Right kidney (tissue), 9 donors: ENCODE measurements at places on chromosomes 2 and 18.
A peak's percentile ranks its signal among the peaks of the same experiment; 100 is the strongest.

DNA sequence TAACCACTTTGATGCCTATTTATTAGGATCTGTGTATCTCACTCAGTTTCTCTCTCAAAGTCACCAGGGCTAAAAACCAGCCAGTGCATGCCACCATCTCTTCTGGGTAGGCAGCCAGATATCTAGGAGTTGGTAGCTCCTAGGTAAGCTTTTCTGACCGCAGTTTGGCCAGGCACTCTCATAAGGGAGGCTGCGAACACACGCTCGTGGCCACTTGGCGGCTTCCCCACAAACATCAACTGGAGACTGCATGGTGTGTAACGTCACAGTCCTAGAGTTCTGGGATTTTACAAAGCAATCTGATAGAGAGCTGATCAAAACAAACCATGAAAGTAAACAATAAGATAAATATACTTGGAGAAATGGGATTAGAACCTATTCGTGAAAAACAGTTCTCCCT is 424.3 kb upstream of the ACVR2A start:
- no peak for DNase-seq

DNA sequence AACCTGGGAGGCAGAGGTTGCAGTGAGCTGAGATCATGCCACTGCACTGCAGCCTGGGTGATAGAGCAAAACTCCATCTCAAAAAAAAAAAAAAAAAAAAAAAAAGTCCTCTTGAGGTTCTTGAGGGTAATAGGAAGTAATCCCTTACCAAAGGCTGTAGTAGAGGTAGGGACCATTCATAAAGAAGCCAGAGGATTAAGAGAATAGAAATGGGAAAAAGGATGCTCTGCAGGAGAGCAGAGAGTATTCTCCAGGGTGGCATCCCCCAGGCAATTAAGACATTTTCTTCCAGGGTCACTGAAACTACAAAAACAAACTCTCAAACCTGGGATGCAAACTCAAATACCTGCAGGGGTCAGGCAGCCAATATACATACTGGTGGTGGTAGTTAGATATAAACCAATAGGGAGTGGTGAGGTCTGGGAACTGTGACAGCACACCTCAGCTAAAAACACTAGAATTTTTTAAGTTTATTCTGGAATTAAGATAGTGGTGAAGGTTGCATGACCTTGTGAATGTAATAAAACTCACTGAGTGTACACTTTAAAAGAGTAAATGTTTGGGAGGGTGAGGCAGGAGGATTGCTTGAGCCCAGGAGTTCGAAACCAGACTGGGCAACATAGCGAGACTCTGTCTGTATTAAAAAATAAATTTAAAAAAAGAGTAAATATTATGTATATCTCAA is 24.7 kb downstream of the RAPH1 start:
- no peak for DNase-seq

- DNase-seq = peak; percentile 2
These were observed 472.6 kb upstream of the NETO1 start for GRCh38 chr18:73340135-73340977.

- DNase-seq = no peak
These were observed 98.3 kb downstream of the MAPRE2 start for GRCh38 chr18:35139517-35139916.

DNA sequence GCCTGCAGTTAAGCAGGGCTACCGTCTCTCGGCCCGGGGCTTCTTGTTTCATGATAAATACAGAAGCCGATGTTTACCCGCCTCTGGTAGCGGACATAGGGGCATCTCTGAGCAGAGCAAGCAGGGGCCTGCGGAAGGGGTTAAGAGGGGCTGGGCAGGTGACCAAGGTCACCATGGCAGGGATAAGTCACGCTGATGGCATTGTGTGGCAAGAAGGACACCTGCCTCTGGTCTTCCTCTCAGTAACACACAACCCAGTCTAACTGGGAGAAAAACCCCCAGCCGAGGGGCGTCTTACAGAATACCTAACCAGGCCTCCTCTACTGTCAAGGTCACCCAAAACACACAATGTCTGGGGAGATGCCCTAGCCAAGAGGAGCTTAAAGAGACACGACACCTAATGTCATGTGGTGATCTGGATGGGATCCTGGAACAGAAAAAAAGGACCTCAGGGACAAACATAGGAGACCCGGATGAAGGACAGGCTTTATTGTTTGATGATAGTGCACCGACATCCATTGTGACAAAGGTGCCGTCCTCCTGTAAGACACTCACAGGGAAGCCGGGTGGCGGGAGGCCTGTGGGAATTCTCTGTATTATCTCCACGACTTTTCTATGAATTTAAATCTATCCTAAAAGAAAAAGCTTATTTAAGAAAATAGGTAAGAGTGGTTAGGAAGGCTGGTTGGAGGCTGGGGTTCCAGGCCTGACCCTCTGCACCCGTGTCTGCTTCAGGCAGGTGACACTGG is 24.8 kb downstream of the SH3BP4 start:
- DNase-seq = no peak

DNA sequence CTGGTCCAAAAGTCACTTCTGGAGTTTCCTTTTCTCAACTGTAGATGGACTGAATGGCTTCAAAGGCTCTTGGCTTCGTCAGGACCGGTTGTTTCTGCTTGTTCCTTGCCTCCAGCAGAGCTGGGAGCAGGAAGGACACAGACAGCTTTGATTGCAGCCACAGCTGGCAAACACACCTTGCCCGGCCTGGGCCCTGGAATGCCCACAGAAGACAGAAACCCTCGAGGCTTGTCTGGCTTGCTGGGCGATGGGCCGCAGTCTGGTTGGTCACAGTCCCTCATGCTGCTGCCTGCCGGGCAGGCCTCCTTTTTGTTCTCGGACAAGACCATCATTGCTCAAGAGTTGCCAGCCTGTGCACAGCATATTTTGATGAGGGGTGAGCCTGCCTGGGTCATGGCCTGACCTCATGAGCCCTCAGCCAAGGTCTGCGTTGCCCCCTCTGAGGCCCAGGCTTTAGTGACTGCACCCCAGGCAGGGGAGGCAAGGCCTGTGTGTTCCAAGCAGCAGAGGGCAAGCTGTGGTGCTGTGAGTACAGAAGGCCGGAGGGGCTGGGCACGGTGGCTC is 37.8 kb downstream of the ATP6V1C2 start:
- no peak for DNase-seq

- DNase-seq = peak; percentile 59
These were observed 1.7 kb downstream of the LYPD1 start for GRCh38 chr2:132668189-132668823.

GRCh38 chr18:75129717-75130477 is 79.0 kb downstream of the PTGR3 start:
- no peak for DNase-seq

GRCh38 chr2:118372886-118373830 is 284.9 kb downstream of the INSIG2 start:
- DNase-seq = no peak

GRCh38 chr2:207166349-207167098 is 776 bp upstream of the KLF7 start:
- peak; percentile 95 for DNase-seq

DNA sequence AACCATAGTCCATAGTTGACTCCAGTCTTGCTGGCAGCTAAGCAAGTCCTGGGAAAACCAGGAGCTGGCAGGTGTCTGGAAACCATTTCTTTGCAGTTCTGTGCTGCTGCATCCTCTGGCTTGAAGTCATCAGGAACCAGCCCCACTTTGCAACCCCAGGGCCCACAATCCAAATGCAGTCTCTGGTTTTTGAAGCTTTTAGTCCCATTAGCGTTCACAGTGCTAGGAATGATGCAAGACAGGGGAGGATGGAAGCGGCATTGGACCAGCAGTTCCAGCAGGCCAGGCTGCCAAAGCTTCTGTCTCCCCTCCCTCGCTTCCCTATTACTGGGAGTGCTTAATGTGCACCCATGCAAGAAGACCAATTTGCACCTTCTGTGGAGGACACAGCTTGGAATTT is 106.4 kb downstream of the ZBTB7C start:
- DNase-seq = no peak

DNA sequence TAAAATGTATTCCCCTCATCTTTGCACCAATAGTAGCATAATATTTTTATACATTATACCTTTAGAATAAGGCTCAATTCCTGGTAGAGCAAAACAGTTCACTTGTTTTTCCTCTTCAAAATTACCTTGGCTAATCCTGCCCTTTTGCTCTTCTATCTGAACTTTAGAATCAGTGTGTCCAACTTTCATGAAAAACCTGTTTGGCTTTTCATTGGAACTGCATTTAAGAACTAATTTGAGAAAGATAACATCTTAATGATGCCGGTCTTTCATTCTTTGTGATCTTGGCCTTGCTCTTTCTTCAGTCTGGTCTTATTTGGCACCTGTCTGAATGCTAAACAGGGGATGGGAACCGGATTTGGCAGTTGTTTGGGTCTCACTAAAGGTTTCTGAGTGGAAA is 112.9 kb upstream of the CD302 start:
- DNase-seq = no peak

GRCh38 chr2:226904592-226904991 is 68.7 kb downstream of the RHBDD1 start:
- DNase-seq = no peak

DNA sequence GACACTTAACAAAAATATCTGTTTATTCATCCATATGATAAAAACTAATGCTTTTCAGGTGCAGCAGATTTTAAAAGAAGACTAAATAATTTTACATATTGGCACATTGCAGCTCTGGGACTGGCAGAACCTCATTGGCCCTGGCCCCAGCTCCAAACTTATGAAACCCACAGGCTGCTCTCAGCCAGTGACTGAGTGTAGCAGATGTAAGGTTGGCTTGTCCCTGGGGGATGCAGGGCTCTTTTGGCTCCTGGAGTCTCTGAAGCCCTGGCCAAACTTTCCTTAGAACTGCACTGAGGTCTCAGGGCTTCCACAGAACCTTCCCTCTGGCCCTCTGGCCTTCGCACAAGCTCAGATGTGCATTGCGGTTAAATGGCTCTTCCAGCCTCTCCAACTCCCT is 725.0 kb upstream of the SOX11 start:
- DNase-seq = no peak

DNA sequence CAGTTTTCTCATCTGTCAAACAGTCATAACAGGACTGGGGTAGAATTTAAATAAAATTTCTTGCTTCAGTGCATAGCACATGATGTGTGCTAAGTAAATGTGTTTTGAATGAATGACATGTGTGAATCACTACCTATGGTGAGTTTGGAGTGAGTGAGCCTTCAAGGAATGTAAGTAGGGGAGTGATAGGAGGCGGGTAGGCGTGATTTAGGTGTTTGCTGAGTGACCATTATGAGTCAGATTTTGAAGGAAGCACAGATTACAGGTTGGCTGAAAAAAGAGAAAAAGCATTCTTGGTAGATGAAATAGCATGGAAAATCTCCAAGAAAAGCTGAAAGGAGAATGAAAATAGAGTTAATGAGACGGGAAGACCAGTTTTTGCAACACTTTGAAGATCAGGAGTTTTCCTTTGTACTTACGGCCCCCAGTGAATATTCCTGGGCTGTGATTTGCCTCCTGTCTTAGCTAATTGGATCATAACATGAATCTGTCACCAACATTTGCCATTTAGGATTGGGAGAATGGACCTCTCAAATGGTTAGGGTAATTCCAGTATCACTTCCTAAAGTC is 136.9 kb upstream of the GATA6 start:
- no peak for DNase-seq

GRCh38 chr2:122206101-122206500 is 450.6 kb downstream of the TSN start:
- DNase-seq = no peak

GRCh38 chr2:79887747-79888374 is 375.0 kb downstream of the CTNNA2 start:
- peak; percentile 16 for DNase-seq

GRCh38 chr18:30406728-30407127 is 635.8 kb downstream of the DSC3 start:
- no peak for DNase-seq

DNA sequence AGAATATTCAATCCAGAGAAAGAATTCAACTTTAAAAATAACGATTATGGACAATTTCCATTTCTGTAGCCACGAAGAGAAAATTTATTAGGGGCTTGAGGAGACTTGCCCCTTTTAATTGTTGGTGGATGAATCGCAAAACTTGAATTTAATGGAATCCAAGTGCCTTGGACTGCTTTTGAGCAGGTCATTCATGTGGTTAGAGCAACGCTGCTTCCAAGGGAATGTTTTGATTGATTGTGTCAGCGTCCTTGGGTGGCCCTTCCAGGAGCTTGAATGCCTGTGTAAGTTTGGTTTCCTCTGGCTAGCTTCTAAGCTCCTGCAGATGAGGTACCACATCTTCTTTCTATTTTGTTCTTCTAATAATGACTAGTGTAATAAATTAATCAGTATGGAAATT is 213.4 kb downstream of the LTBP1 start:
- no peak for DNase-seq

DNA sequence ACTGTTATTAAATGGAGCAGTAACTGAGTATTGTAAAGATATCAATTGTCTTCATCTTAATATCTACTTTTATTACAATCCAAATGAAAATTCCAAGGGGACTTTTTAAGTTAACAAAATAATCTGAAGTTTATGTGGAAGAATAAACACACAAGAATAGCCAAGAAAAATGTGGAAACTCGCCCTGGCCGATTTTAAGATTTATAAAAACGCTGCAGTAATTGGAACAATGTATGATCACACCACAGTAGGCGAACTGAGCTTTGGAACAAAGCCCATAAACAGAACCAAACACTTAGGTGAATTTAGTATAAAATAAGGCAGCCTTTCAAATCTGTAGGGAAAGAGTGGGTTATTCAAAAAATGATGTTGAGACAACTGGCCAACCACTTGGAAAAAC is 96.3 kb downstream of the ANTXR1 start:
- DNase-seq = no peak

- no peak for DNase-seq
These were observed 115.6 kb upstream of the ID2 start for GRCh38 chr2:8566155-8566670.

DNA sequence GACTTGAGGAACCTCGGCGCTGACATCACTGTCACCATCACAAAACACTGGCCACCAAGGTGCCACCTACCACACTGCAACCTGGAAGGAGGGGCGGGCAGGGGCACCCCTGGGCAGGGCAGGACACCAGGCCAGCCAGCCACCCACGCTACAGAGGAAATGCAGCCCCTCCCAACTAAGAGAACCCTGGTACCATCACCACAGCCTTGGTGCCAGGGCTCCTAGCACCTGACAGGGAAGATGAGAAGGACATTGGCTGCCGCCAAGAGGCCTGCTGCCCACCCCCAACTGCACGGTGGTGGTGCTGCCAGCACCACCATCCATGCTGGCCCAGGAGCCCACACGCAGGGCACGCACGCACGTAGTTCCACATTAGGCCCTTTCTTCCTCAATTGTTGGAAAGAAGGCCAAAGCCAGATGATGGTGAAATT is 88.7 kb downstream of the HDAC4 start:
- peak; percentile 6 for DNase-seq

DNA sequence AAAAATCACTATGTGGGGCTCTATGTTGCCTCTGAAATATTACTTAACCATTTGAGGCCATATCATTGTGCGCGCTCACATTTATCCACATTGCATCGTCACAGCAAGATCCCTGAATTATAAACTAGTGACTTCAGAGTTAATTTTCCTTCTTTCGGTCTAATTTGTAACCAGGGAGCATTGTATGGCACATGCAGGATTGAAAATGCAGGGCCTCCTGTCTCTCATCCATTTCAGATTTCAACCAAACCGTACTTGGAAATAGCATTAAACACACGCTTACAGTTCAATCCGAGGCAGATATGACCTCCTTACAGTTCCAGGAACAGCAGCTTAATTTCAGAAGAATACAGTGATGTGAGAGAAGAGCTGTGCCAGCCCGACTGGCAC is 532 bp downstream of the MYOM1 start:
- DNase-seq = no peak

GRCh38 chr2:136106505-136106904 is 11.4 kb downstream of the CXCR4 start:
- no peak for DNase-seq

GRCh38 chr2:109261906-109262631 is 133.1 kb downstream of the SH3RF3 start:
- no peak for DNase-seq

- DNase-seq = no peak
These were observed 3.2 kb upstream of the UGT1A6 start for GRCh38 chr2:233689501-233689900.
